ENCODE measurements at places on chromosomes 16 and 17.

DNA sequence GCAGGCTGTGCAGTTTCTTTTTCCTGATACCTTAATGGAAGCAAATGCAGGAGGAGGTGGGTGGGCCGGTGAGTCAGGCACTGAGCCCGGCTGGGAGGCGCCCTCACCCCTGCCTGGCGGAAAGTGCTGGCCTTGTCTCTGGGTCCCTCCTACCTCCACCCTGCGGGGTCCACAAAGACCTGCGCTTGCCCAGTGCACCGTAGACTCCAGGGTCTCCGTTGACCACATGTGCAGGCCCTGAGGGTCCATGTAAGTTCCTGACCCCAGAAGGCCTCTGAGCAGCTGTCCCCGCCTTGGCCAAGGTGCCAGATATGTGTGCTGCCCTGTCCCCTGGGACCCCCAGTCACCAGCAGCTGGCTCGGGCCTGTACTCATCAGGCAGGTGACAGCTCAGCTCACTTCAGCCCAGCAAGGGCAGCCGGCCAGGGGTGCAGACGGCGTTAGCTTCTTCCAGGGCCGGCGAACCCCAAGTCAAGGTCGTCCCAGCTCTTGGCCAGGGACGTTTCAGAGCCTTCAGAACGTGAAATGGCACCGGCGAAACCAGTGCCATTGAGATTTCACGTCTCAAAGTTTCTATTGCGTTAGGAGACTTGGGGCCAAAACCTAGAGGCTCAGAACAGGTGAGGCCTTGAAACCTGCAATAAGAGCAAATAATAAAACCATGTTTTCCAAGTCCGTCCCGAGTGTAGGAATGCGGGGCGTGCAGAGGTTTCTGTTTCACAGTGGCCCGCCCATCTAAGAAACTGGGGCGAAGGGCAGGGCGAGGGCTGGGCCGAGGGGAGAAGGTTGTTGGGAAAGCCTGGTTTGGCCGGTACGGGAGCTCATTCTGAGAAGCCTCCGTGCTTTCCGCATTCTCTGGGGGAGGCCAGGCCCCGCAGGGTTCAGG lies 12.1 kb downstream of the METRNL start:
- DNase-seq: no peak

GRCh38 chr16:63982110-63982509 lies 1139.8 kb downstream of the CDH11 start:
- no peak for DNase-seq

DNA sequence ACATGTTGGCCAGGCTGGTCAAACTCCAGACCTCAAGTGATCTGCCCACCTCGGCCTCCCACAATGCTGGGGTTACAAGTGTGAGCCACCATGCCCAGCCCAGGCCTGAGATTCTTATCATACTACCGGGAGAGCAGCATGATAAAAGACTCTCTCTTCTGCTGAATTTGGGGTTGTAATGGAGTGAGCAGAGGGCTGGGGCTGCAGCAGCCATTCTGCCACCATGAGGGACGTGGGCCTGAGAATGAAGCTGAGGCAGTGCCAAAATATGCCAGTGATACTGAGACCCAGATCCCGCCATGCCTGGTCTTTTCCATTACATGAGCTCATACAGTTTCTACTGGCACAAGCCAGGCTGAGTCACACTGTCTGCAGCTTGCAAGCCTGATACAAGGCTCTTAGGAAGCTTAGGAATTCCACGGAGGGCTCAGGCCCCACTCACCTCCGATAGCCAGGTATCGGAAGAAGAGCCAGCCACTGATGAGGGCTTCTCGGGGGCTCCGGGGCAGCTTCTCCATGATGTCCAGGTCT lies 19.6 kb upstream of the P2RX1 start:
- no peak for DNase-seq

- DNase-seq: no peak
These were observed 3.7 kb upstream of the ATP1B2 start for GRCh38 chr17:7647018-7647417.

DNA sequence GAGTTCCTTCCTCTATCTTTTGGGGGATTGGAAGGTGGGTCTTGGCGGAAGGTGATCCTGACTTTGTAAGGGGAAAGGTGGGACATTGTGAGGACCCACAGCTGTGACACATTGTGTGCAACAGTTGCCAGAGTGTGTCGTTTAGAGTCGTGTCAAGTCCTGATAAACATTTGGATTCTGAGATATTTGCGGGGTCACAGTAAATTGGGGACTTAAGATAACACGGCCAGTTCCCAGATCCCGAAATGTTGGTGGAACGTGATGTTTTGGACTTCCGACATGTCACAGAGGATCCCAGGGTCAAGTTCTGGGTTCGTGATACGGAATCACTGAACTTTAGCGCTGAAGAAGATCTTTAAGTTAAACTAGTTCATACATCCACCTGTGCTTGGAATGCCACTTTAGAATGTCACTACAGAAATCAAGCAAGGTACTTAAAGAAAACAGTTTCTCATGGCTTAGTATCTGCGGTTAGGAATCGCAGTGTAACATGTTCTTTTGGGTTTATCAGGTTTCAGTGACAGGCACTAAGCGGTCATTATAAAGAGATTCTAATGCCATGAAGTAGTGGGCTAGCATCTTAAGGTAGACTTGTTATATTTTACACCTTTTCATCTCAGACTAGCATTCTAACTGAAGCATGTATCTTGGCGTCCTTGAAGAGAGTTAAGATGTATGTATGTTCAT lies 815 bp downstream of the ATAD5 start:
- DNase-seq: no peak

DNA sequence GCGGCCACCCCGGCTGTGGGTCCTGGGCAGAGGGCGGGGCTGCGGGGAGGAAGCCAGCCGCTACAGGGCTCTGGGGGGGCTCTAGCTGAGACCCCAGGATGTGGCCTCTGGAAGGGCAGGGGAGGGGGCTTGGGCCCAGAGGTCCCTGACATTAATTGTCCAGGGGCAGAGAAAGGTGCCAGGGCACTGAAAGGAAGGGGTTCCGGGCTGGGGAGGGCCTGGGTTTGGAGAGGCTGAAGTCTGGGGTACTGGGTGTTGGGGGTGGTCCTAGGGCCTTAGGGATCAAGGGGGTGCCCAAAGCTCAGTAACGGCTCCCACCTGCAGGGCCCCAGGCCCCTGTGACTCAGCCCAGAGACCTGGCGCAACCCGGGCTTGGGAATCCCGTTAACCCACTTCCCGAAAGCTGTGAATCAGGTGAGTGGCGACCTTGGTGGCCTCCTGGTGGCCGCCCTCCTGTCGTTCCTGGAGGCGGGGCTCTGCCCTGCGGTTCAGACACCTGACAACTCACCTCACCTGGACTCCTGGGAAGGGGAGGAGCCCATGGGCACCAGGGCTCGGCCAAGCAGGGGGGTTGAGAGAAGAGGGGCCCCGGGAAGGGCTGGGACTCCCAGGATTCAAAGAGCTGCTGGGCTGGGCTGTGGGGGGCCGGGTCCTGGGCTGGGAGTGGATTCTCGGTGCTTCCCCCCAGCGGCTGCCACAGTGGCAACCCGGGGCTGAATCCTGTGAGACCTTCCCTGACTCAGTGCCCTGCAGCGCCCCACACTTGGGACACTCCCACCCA lies 465 bp upstream of the PRSS22 start:
- DNase-seq: no peak

GRCh38 chr17:61235827-61236197 lies 163.8 kb upstream of the TBX2 start:
- DNase-seq: peak; percentile 35

GRCh38 chr17:39737760-39738567 lies at the start of gene GRB7:
TSS of gene GRB7 (plus strand) at chr17:39737938. CDS start at chr17:39742302, 4,364 bp downstream.
- DNase-seq: peak; percentile 78

GRCh38 chr17:73231395-73231794 lies 30.3 kb downstream of the CPSF4L start:
- DNase-seq: peak; percentile 25

GRCh38 chr17:8224891-8225812 lies 14.8 kb upstream of the AURKB start:
- no peak for DNase-seq

DNA sequence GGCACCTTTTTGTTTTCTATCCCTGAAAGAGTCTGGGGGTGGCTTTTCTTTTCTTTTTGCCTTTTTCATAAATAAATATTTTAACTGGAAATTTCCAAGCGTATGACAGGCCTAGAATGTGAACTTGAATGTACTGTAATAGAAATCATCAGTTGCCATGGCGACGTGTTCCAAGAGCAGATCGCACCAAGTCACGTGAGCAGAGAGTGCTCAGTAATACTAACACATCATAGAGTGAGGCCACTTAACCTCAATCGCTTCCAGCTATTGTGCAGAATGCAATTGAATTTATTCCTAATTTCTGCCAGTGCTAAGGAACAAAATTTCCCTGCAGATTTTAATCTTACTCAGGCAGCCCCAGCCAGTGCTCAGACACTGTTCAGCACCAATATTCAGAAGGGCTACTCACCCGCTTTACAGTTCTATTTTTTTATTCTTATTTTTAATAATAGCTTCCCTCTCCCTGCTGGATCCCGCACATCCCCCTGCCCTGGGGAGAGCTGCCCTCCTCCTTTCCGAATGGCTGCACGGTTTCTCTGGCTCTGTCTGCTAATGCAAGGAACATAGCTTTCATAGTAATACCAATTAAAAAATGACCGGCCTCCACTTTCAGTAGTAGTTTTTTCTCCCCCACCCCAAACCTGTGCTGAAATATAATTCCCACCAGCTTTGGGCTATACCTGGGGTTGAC lies 26.2 kb upstream of the PMFBP1 start:
- no peak for DNase-seq

DNA sequence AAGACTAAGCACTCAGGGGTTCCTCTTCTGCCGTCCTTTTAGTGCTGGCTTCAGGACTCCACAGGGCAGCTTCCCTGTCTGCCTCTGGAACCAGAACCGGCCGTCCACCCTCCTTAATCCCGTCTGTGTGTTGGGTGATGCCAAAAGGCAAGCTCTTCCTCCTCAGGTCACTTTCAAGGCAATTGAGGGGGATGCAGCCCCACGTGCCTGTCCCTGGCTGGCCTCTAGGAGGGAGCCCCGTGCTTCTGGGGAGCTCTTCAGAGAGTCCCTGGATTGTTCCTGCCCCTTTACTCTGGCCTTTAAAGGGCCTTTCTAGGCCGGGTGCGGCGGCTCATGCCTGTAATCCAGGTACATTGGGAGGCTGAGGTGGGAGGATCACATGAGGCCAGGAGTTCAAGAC lies 77.1 kb downstream of the CRISPLD2 start:
- no peak for DNase-seq

DNA sequence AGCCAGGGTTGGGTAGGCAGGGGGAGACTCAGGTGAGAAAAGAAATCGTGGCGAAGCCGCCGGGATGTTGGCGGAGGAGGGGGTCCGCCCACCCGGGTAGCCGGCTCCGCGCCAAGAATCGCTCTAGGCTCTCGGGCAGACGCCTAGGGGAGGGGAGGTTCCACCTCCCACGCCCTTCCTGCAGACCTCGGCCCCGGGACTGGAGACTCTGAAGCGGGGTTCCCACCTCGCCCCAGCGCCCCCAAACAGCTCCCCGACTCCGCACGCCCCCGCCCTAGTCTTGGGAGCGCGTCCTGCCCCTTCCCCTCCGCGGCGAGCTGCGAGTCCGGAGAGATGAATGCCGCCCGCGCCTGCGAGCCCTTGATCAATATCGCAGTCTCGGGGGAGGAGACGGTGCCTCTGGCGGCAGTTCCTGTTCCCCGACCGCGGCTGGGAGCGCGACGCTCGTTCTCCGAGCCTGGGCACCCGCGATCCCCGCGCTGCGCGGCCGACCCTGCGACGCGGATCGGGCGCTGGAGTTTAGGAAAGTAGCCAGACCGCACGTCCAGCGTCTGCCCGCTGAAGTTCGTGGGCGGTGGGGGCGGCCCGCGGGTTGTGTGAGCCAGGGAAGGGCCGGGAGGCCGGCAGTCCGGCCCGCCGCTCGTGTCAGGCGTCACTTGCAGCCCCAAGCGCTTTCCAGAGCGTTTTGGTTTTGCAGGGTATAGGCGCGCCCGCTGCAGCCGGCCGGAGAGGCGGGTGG lies 790 bp downstream of the CRHR1 start:
- DNase-seq: peak; percentile 80

- no peak for DNase-seq
These were observed 11.6 kb upstream of the MPHOSPH6 start for GRCh38 chr16:82181461-82182185.

DNA sequence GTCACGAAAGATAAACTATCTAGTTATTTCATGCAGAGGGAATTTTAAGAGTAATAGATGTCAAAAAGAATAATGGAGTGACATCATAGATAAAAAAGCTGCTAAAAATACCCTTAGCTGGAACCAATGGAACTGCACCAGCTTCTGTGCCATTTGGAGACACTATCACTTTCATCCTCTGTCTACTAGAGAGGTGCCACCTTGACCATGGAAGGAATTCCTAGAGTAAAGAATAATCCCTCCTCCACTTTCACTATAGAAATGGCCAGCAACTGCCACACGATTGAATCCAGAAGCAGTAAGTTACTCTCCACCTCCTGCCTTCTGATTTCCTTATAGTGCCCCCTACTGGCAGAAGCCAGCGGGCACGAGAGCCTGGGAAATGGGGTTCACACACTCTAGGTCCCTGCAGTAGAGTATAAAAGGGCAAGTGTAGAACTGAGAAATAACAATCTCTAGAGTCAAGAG lies 2.8 kb upstream of the ALDH3A2 start:
- peak; percentile 41 for DNase-seq

DNA sequence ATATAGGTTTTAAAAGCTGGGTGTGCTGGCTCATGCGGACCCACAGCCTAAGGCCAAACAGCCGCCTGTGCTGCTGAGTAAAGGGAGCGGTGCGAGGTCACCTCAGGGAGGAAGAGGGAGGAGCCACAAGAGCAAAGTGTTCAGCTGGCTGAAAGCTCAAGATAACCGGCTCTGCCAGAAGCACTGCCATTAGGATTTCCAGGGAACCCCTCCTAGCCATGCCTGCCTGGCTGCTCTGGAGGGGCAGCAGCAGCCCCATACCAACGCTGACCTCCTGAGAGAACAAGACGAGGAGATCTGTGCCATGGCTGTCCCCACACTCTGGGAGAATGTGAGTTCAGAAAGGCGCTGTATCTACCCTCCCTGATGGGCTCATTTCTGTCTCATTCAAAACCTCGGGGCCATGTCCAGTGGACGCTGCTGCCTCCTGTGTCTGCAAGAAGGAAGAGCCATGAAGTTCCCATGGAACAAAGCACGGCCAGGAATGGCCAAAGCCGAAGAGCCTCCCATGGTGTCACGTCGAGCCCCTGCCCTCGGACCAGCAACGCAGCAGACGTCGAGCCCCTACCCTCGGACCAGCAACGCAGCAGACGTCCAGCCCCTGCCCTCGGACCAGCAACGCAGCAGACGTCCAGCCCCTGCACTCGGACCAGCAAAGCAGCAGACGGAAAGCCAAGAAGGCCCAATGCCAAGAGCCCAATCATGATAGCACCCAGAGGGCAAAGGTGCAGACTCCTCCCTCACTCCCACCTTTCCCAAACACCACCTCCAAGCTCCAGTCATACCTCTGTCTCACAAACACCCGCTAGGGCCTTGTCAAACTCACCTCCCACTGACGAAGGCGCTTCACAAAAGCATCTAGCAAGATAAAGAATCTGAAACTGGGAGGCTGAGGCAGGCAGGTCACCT lies 107.0 kb downstream of the ANKRD11 start:
- DNase-seq: no peak

GRCh38 chr16:66430214-66430613 lies 3.1 kb downstream of the BEAN1 start:
- no peak for DNase-seq

GRCh38 chr17:1286379-1287106 lies 7.1 kb downstream of the TRARG1 start:
- no peak for DNase-seq

DNA sequence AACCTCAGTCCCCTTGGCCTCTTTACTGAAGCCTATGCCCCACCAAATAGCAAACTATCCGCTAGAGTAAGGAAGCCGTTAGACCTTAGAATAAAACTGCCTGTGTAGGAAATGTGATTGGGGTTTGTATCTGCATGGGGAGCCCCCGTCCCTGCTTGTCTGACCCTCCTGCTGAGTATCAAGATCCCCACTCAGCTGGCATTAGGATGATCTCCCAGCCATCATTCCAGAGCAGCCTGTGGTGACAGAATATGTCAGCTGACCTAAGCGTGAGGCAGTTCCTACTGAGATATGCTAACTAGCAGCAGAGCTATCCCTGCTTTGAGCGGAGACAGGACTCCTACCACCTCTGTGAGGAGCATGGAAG lies 645 bp upstream of the GFOD2 start:
- DNase-seq: no peak
